ENCODE measurements at places on chromosomes 1 and 21.

DNA sequence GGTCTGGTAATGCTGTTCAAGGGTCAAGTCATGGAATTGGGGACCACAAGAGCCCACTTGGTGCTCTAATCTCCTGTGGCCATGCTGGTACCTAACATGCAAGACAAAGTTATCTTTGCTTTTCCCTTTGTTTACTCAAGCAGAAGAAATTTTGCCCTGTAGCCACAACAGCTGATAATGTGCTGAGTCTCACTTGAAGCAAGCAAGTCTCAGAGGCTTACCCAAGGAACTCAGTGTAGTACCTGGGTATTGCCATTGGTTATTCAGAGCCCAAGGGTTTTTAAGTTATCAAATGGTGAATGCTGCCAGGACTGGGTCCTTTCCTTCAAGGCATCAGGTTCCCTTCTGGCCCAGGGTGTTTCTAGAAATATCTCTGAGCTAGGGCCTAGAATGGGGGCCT lies 198.9 kb upstream of the RNPC3 start:
- no peak for DNase-seq

GRCh38 chr1:79929356-79929755 lies 922.8 kb upstream of the ADGRL4 start:
- DNase-seq = no peak

DNA sequence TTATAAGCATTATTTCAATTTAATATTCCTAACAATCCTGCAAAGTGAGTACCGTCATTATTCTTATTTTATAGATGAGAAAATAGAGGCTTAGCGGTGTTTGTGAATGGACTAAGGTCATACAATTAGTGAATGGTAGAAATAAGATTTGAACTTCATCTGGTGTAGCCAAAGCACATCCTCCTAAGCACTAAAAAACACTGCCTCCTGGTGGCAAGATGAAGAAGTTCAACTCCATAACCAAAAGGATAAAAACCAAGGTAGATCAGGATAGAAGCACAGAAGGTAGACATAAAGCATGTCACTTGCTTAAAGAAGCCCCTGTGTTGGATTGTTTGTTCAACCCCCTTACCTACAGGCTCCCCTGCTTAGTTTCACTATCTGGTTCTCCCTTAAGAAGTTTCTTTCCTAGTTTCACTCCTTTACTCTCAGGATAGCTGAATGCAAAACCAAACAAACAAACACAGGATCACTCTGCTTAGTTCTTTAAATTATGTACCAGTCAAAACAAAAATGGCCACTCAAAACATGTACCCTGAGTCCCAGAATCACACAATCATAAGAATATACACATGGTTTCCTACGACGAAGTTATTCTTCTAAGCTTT lies 12.7 kb upstream of the AIM2 start:
- no peak for DNase-seq

- no peak for DNase-seq
Observed at GRCh38 chr1:216881695-216882094, 158.5 kb upstream of the ESRRG start.

GRCh38 chr21:17506951-17507350 lies 5.9 kb upstream of the CXADR start:
- DNase-seq = no peak

DNA sequence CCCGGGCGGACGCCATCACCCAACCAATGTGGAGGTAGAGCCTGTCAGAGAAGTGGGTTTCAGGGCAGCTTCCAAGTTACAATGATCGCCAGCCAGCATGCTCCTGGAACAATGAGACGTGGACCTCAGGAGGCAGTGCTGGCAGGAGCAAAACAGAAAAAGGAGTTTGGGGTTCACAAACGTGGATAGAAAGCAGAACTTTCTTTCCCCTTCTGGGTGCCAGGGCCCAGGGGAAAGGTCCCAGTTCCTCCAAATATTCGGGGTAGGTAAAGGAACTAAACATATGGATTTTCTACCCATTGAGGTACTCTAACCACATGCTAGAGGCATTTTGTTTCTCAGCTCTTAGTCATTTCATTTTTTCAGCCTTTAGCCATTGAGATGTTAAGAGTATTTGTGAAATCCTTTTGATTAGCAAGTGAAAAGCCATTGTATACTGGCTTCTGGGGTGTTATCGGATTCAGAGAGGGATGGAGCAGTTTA lies 488.4 kb upstream of the ADGRL2 start:
- DNase-seq = no peak

DNA sequence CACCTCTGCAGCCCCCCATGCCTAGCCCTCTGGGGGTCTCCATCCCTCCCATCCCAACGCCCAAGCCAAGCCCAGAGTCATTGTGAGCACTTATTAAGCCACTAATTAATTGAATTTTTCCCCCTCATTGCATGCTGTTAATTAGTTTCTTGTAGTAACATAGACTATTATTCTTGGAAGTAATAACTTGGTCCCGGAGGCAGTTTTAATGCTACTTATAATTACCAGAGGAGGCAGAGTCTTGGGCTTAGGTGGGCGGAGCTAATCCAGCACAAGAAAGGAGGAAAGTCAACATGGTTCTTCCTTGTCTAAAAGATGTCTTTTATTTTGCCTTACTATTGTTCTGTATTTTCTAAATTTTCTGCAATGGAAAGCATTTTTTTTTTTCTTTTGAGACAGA lies 27.7 kb downstream of the FBXO2 start:
- no peak for DNase-seq

DNA sequence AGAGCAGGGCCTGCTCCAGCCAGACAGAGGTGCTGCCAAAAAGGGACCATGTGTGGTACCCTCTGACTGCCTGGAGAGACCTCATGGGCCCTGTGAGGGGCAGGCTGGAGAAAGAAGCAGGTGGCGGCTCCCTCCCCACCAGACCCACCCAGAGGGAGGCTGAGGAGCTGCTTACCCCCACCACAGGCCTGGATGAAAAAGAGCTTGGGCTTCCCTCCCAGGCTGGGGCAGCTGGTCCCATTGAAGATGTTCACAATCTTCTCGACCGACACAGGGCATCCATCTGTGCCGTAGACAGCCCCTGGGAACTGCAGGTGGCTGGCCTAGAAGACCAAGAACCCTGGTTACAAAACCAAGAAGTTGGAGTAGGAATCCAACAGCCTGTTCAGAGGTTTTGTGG lies 19.6 kb downstream of the CASP9 start:
- DNase-seq = no peak

DNA sequence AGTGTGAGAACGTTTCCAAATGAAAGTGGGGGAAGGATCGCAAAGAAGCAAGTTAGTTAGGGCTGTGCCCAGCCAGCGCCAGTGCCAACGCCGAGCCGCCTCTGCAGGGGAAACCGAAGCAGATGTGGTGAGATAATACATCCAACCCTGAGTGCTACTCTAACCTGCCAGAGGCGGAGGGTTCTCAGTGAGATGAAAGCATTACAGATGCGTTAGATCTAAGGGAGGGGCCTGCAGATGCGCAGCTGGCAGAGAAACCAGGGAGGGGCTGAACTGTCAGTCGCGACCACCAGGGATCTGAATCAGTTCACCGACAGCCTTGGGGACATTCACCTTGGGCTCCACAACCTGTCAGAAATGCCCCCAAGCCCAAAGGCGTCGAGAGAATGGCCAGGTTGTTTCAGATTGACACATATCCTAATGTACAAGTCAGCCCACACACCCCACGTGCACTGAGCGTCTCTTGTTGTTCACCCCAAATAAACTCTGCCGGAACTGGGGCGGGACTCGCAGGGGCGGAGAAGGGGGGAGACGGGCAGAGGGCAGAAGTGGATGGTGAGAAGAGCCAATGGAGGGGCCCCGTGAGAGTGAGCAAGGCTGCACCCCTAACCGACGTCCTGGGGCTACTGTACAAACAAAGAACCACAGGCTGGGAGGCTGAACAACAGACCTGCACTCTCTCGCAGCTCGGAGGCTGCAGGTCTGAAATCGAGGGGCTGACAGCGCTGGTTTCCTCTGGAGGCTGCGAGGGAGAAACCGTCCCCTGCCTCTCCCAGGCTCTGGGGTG lies 8.7 kb upstream of the UMODL1 start:
- no peak for DNase-seq

DNA sequence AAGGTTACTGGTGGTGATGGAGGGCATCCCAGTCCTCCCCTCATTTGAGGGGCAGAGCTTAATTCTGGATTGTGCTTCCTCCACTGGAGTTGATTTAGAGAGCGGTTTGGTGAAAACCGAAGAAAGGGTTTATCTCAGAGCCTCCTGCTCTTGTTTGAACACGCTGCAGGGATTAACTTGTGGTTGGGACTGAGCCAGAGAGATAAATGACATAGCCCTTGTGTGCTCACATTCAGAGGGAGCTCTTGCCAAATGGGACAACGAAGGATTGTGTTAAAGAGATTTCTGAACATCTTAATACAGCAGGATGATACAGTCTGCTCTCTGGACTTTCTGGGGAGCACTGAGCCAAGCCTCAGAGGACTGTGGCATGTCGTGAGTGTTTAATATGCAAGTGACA lies 308.2 kb downstream of the DISC1 start:
- peak; percentile 12 for DNase-seq

DNA sequence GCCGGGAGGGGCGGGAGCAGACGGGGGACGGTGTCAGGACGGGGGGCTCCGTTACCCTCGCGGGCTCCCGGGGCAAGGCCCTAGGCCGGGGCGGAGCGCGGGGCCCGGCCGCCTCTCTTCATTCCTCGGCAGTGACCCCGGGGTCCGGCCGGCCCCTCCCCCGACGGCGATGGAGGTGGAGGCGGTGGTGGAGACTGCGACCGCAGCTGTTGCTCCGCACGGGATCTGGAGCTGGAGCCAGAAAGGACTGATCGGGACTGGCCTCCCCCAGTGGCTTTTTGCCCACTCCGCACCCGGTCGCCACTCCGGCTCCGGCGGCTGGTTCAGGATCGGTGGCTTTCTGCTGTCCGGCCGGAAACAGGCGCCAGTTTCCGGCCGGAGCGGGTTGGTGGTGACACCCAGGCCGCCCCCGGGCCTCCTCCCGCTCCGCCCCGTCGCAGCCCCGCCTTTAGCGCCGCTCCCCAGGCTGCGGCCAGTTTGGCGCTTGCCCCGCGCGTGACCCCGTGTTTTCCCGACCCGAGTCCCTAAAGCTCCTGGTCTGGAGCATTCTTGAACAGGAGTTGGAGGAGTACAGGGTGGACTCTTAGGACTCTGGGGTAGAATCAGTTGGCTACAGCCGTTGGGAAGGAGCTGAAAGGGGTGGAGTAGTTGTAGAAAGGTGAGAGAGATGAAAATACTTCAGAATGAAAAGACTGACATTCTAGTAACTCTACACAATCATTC lies at the start of gene OTUD7B:
Gene OTUD7B, minus strand, starts transcription at position 334 of the 723 bp plus-strand sequence. CDS start 33,216 bp downstream, outside the sequence.
- peak; percentile 56 for DNase-seq

DNA sequence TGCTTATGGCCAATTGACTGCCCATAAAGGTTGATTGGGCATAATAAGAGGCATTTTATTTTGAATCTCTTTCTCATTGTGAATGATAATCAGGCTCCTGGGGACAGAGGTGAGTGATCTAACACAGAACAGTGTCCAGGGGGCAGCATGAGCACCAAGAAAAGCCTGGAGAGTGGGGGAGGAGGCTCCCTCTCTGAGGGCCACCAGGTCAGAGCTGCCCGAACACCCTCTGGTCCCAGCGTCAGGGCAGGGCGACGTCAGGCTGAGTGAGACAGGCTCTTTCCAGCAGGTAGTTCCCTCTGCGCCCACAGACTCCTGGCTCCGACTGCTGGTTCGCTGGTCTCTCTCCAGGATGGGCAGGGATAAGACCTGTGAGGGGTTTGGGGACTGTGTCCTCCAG lies 250.2 kb upstream of the C1orf174 start:
- no peak for DNase-seq

DNA sequence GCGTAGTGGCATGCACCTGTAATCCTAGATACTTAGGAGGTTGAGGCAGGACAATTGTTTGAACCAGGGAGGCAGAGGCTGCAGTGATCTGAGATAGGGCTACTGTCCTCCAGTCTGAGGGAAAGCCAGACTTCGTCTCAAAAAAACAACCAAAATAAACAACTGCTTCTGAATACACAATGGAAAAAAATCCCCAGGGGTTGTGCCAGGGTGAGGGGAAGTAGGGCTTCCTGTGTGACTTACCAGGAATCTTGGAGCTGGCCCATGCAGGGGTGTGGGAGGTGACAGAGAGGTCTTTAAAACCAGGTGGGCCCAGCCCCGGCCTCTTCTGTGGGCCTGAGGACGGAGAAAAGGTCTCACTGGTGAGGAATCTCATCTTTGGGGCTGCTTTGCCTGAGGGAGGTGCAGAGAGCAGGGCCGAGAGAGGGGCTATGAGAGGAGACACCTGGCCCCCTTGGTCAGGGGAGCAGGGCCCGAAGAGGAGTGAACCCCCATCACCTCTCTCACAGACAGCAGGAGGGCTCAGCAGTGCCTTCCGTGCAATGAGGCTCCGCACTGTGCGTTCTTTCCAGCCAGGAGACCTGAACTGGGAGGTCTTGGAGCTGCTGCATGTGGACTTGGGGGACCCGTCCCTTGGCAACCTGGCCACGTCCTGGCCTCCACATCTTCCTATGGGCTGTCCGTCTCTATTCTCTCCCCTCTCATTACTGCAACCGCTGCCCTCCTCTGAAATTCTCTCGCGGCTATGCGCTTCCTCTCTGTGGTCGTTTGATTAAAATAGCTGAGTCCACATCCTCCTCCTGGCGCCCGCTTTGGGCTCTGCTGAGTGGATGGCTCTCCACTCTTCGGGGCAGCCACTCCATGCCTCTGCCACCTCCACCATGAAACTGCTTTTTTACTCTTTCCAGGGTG lies 10.7 kb downstream of the PLA2G5 start:
- no peak for DNase-seq

DNA sequence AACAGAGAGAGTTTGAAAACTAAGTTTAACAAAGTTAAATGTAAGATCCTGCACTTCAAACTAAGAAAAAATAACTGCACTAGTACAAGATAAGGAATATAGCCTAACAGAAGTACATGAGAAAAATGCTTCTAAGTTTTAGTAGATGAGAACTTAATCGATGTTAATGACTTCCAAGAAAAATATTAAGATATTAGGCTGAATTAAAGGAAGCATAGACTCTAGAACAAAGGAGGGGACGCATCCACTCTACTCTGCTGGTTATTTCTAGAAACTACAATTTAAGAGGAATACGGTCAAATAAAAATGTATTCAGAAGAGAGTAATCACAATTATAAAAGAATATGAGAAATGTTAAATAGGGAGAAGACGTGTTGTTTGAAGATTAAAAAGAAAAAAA lies 46.3 kb upstream of the SLC16A1 start:
- DNase-seq = no peak

DNA sequence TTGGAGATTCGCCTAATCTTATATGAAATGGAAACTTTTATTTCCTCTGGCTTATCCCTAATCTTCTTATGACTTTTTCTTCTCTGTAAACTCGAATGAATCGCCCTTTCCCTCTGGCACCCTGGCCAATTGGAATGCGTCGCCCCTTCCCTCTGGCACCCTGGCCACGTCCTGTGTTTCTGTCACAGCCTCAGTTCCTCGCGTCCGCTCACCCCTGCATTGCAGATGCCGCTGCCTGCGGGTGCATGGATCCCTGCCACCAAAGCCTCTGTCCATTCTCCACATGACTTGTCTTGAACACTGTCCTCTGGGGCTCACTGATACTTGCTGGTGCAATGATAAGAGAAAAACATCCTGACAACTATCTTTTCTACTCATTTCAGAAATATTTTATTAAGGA lies 104.6 kb downstream of the ADARB1 start:
- no peak for DNase-seq

GRCh38 chr1:231883382-231883781 lies 256.8 kb downstream of the DISC1 start:
- no peak for DNase-seq

Measured in NCI-H748 treated with DMSO at 0.1 percent for 48 hours (cell line).